Activated T-cell treated with anti-CD3 and anti-CD28 coated beads for 24 hours (primary cell): ENCODE measurements at places on chromosomes 11 and 22.

DNA sequence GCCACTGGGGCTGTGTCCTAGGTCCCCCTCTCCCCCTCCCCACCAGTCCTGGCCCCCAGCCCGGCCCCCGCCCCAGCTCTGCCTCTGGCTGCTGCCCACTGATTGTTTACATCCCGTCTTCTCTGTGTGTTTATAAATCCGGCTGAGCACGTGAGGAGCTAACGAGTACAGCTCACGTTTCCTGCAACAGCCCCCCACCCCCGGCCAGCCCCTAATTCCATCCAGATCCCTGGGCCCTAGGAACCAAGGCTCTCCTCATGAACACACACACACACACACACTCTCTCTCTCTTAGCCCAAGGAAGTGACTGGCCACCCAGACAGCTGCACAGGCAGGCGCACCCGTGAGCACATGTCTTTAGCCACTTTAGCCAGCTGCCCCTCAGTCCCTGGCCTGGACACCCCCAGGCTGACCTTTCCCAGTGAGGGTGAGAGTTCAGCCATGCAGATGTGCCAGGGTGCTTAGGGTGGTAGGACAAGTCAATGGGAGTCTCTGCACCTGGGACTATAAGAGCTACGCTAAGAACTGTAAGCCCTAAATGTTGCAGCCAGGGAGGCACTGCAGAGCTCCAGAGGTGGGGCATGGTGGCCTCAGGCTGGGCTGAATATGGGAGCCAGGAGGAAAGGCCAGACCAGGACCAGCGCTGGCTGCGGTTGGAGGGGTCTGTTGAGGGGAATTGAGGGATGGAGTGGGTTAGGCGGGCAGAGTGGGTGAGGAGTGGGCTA, 2.9 kb downstream of the CLCF1 start:
- no peak for DNase-seq

- DNase-seq = no peak
Measured at GRCh38 chr11:46666516-46666915, 33.9 kb downstream of the ARHGAP1 start.

DNA sequence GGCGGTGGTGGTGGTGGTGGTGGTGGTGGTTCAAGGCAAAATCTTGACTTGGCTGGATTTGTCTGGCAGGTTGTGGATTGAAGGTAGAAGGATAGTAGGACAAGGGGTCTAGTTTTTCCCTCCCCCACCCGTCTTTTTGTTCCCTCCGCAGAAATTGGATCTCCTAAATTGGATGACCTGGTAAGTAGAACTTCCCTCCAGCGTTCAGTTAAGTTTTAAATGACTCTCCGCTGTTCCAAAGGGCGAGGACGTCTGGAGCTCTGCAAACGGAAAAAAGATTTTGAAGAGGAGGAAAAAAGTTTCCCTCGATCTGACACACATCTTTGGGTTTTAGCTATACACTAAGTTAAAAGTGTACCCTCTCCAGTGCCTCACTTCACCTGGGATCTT, 422 bp upstream of the LGR4 start:
- no peak for DNase-seq

- DNase-seq = no peak
Measured at GRCh38 chr22:38203855-38204514, 2.2 kb downstream of the MAFF start.

DNA sequence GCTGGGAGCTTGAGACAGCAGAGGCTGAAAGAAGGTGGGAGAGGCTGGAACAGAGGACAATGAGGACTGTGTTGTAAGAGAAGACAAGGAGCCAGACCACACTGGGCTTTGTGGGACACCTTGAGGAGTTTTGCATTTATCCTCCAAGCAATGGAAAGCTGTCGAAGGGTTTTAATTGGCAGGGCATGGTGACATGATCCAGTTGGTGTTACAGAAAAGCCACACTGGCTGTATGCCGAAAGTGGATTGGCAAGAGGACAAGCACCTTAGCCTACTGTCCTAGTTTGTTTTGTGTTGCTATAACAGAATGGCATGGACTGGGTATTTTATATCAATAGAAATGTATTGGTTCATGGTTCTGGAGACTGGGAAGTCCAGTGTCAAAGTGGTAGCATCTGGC, 14.0 kb upstream of the APLNR start:
- no peak for DNase-seq

GRCh38 chr11:64008914-64009633, 22.8 kb downstream of the OTUB1 start:
- no peak for DNase-seq

GRCh38 chr11:70543611-70544010, 145.3 kb downstream of the CTTN start:
- DNase-seq = no peak

DNA sequence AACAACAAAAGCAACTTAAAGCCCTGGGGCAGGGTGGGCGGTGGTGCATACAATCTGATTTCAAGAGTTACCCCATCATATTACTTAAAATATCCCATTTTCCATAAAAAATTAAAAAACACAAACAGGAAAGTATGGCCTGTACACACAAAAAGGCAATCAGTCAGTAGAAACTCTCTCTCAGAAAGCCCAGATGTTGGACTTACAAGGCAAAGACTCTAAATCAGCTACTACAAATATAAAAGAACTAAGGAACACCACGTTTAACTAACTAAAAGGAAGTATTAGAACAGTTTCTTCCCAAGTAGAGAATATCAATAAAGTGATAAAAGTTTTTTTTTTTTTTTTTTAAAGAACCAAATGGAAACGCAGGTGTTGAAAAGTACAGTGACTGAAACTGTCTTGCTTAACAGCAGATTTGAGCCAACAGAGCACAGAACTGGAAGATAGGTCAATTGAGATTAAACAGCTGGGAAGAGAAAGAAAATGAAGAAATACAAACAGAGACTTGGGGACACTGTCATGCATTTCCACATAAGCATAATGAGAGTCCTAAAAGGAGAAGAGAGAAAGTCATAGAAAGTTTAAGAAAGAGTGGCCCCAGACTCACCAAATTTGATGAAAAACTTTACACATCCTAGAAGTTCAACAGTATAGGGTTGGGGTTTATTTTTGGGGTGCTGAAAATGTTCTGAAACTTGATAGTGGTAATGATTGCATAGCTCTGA, 8.6 kb downstream of the SC5D start:
- no peak for DNase-seq

- no peak for DNase-seq
Measured at GRCh38 chr11:72231396-72232259, 7.1 kb downstream of the INPPL1 start.

DNA sequence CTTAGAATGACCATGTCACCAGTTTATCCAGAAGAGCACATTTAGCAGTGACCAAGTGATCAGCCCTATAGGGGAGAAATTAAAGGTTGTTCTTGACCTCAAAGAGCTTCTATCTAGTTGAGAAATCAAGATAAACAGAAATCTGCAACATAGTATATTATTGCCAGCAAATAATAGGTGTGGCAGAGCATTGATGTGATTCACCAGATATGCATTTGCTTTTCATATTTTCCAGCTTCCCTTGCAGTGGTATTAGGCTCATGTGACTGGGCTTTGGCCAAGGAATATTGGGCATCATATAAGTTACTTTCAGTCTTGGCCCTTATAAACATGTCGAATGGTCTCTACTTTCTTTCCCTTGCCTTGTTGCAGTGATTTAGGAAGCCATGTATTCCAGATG, 34.5 kb downstream of the COMMD9 start:
- no peak for DNase-seq

GRCh38 chr22:39712081-39712480, 141.5 kb downstream of the CACNA1I start:
- DNase-seq = no peak

DNA sequence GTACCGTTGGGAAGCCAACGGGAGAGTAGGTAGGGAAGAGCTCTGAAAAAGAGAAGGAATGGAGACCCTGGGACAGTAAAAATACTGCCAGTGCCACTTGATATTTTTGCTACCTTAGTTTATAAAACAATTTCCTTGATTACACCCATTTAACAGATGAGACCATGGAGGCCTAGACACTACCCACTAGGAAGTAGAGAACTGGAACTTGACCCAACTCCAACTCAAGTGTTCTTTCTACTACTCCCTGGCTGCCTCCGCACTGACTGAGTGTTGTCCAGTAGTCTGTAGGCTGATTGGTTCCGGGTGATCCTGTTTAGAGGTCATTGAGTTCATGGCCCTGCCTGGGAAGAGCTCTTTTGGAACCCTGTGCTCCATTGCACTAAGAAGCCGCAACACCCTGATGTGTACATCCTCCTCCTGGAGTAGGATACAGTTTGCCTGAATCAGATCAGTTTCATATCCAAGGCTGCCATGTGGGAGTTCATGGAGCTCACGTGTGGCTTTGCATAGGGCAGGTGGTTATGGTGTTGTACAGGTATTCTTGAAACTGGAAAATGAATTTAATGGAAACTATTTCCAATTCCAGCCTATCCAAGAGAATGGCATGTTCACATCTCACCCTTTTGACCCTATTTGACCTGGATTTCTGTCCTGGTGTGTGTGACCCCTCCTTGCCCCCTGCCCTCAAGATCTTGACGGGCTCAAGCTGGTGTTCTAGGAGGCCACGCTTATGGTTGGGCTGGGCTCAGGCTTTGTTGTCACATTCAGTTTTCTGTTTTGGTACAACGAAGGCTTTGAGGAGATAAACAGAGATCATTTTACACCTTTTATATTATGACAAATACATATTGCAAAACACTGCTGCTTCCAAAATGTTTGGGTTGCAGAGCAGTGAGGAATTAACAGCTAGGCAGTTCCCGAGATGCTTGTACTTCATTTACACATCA, 102.2 kb upstream of the NNMT start:
- DNase-seq = no peak

DNA sequence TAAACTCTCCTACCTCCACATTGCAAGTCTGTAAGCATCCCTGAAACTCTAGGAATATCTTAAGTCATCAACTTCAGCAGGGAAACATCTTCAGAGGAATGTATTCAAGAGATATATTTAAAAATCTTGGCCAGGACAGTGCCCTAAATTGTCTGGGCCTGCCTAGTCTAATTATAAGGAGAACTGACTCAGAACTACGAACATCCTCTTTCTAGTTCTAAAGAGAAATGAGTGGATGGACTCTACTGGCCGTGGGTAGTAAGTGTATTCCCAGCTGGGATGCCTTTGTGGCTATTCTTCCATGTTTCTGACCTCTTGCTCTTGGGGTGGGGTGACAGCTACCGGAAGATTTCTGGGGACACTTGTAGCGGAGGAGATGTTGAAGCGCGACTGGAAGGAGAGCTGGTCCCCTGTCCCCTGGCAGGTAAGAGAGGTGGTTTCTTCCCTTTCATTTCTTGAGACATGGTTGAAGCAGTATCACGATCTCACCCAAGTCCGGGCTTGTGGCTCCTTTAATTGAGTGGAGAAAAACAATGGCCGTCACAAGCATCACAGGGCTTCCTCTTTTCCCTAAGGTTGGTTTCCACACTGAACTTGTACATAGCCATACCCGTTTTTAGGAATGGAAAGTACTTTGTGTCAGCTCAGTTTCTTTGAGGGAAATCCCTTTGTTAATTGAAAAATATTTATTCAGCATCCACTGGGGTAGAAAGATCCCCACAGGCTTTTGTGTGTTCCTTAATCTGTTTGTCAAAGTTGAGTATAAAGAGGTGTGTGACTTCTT, 97.7 kb upstream of the SORL1-AS1 start:
- DNase-seq = no peak

DNA sequence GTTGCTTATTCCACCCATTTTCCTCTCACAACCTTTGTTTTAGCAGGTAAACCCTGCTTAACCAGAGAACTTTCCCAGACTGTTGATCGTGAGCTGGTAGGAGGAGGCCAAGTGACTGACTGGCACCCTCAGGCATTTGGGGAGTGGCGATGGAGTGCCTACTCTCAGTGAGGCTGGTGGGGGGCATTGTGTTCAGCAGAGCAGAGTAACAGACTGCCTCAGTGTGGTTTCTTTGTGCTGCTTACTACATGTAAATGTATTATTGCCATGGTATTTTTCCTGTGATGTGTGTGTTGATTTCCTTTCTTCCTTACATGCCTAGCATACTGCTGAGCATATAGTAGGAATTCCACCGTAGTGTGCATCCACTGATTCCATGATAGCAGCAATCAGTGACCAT, 2.6 kb downstream of the MARK2 start:
- DNase-seq = no peak

- no peak for DNase-seq
Measured at GRCh38 chr22:41478891-41479521, 10.1 kb downstream of the ACO2 start.

DNA sequence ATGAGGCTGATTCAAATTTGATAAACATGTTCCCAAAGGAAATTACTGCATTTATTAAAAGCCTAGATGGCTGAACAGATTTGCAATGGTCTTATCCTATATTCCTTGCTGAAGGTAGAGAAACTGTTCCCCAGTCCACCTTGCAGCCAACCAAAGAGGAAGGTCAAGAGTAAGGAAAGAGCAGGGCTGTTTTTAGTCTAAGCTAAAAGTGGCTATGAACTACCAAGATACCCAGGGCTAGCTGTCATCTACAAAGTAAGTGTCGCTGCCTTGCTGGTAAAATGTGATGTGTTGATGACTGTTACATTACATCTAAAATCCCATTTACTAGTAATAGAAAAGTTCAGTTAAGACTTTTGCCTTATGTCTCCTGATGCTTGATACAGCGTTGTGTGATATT, 290.1 kb upstream of the MPPED2 start:
- no peak for DNase-seq

DNA sequence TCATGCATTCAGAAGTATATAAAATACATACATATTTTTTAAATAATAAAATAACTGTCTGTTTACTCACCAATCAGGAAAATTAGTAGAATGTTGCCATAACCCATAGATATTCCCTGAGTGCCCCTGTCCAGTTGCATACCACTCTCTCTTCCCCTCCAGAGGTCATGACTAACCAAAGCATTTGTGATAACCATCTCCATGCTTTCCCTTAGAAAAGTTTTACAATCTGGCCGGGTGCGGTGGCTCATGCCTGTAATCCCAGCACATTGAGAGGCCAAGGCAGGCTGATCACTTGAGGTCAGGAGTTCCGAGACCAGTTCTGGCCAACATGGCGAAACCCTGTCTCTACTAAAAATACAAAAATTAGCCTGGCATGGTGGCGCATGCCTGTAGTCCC, 33.2 kb upstream of the LDHA start:
- DNase-seq = no peak

DNA sequence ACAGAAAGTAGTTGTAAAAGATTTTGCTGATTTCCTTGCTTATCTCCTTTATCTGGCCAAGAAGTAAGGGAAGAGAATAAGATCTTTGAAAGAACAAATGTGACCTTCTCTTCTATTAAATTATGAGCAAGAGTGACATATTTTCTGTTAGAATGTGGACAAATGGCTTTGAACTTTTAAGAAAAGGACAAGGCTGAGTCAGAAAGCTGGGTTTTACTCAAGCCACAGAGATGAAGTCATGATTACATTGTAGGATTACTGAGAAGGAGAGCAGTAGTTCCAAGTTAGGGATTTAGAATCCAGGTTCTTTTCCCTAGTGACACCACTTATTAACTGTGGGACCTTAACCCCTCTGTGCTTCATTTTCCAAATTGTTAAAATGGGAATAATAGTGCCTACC, 13.5 kb downstream of the CCDC90B start:
- no peak for DNase-seq
